ENCODE measurements at places on chromosomes 7 and 10.

- no peak for DNase-seq
Observed at GRCh38 chr7:103059471-103059870, 15.1 kb downstream of the FBXL13 start.

GRCh38 chr10:30816820-30817171, 187.2 kb upstream of the LYZL2 start:
- no peak for DNase-seq

DNA sequence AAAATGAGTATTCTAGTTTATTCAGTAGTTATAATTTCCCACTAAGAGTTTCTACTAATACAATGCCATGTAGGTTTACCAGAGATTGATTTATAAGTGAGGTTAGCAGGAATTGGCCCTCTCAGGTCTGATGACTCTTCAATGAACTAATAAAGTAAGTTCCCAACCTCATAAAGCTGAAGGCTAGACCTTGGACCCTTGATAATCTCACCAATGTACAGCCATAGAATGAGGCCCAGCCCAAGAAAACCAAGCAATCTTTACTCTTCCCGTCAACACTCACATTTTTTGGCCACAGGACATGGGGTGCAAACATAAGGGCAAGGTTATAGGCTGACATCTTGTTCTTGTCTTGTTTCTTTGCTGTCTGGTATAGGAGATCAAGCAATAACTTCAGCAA, 33.3 kb downstream of the ARHGAP19 start:
- DNase-seq = no peak

DNA sequence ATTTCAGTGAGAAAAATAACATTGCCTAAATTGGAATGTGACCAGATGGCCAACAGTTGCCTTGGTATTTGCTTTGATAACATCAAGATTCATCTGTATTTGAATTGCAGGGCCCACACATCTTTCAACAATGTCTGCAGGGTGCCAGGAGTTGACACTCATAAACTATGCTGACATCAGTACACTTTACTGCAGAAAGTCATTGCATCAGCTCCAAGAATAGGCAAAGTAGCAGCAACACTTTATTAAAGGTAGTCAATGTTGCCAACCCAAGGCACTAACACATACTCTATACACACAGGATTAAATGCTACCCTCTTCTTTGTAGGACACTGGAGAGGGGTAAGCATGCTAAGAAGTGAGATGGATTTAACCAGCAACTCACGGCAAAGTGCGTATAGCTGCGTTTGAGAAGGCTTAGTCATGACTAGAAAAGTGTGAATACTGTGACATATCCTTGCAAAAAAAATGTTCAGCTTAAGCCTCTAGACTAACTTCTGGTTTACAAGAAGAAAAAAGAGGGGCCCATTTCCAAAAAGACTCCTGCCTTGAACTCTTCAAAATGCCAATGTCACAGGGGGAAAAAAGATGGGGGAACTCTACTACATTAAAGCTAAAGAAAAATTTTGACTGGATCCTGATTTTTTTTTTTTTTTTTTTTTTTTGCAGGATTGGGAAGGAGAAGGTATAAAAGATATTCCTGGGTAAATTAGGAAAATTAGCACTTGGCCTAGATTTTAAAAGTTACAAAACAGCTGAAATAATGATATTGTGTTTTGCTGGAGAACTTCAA, 2.2 kb downstream of the BBIP1 start:
- no peak for DNase-seq
